ENCODE measurements at places on chromosomes 3 and 15. TPM values are rescaled to one million over a fixed set of nuclear protein-coding genes. Genes with fewer than 3 reads are reported as not detected.

MORC1 gene
- not detected for total RNA-seq

DNA sequence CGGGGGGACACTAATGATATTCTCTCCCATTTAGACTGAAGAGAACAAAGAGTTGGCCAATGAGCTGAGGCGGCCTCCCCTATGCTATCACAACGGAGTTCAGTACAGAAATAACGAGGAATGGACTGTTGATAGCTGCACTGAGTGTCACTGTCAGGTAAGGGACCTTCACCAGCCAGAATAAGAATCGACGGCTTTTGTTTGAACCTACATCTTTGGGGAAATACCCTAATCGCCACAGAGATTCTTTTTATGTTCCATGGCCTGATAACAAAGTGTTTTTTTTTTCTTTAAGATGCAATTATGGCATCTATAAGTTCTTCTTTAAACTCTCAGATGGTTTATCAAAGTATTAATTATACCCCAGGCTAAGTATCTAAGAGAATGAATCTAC is 3.4 kb downstream of the THBS1 start:
- DNase-seq: no peak

DNA sequence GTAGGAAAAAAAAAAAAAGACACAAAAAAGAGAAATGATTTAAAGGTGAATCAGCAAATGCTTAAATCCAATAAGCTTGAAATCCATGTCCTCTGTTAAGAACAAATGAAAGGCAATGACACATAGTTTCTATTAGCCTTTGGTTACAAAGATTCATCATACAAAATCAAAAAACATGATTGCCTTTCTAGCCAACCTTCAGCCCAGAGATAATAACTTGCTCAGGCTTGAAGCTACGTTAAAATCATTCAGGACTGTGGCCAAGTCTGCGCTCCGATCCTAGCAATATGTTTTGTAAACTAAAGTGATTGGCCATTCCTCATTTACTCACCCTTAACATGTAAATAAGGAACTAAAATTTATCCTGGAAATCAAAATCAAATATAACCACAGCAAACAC is 556.7 kb downstream of the FGF12 start:
- no peak for DNase-seq

DNA sequence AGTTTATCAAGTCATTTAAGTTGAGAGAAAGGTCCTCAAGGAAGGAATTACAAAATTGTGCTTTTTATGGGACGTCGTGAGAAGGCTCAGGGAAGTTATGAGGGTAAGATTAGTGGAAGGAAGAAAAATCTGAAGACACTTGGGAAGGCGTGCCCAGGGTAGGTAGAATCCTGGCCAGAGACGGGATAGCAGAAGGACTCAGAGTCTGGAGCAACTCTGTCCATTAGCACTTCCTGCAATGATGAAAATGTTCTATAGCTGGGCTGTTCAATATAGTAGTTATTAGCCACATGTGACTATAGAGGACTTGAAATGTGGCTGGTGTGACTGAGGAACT is 271.0 kb upstream of the ZPLD1 start:
- no peak for DNase-seq

GRCh38 chr3:45124352-45124751 is 21.8 kb downstream of the CDCP1 start:
- DNase-seq: no peak
